NCI-H1436 treated with DMSO at 0.1 percent for 48 hours (cell line): ENCODE measurements at places on chromosomes 5 and 9.

- no peak for DNase-seq
Measured at GRCh38 chr5:148844433-148845280, 18.2 kb downstream of the ADRB2 start.

GRCh38 chr9:22354699-22355384, 91.8 kb upstream of the DMRTA1 start:
- DNase-seq = no peak

DNA sequence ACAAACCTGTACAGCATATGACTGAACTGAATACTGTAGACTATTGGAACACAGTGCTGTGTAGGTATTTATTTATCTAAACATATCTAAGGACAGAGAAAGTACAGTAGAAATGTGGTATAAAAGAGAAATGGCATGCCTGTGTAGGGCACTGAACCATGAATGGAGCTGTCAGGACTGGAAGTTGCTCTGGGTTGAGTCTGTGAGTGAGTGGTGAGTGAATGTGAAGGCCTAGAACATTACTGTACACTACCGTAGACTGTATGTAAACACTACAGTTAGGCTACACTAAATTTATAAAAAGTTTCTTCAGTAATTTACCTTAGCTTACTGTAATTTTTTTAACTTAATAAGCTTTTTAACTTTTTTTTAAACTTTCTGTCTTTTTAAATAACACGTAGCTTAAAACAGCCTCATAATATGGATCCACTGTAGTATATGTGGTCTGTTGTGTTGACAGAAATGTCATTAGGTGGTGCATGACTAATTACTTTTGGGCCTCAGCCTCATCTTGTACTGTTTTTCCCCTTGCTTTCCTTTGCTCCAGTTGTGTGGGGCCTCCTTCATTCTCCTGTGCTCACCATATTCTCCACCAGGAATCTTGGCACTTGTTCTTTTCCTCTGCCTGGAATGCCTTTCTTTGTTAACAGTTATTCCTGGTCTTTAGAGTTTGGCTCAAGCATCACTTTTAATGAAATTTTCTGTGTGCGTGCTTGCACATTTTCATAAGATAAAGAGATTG, 8.8 kb downstream of the SPIN1 start:
- no peak for DNase-seq

DNA sequence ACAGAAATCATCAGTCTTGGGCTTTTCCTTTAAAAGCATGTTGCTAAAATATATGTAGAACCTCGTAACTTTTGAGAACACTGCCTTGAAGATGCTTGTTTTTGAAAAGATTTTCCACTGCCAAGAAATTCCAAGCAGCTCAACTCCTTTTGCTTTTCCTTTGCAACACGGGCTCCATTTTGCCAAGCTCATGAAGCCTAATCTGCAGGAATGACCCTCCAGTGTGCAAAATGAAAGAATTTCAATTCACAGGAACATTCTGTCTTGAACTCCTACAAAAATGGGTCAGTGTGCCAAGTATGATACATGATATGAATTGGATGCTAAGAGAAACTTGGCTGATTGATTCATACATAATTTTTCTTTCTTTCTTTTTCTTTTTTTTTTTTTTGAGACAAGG, 35.4 kb upstream of the ERCC6L2 start:
- no peak for DNase-seq

- DNase-seq = no peak
Measured at GRCh38 chr5:78595458-78595921, 53.1 kb downstream of the LHFPL2 start.

- DNase-seq = no peak
Measured at GRCh38 chr9:8419596-8420275, 620.2 kb upstream of the DMAC1 start.

GRCh38 chr9:113474360-113475028, 11.0 kb downstream of the RGS3 start:
- DNase-seq = no peak

- DNase-seq = no peak
Measured at GRCh38 chr5:142770650-142771609, 753 bp downstream of the ARHGAP26 start.

DNA sequence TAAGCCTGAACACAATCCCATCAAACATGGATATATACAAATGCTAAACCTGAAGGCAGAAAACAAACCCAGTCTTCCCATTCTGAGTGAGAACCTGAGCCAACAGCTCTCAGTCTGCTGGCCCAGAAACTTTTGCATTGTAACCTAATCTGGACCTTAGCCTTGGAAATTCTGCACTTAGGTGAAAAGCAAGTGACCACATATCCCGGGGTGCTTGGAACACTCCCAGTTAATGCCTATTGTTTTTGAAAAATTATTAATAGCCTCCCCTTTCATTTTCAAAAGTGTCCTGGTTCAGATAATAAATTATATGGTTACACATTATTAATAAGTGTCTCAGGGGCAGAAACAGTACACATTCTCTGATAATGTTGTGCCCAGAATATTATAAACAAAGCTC, 228.3 kb upstream of the TARS1 start:
- DNase-seq = no peak

- DNase-seq = no peak
Measured at GRCh38 chr5:135545099-135545498, 9.3 kb upstream of the NEUROG1 start.

DNA sequence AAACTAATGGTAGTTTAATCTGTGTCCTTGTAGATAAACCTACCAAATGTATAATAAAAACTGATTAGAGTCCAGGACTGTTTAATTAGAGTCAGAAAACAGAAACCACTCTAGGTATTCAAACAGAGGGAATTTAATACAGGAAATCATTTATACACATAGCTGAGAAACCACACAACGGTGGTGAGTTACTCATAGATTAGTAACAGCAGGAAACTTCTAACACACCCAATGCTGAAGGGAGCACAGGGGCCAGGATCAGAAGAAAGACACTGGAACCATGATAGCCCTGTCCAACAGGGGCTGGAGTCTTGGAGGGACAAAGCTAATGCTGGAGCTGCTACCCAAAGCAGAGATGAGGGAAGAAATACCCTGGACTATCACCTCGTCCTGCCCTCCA, 321.0 kb downstream of the ACTL7B start:
- no peak for DNase-seq

DNA sequence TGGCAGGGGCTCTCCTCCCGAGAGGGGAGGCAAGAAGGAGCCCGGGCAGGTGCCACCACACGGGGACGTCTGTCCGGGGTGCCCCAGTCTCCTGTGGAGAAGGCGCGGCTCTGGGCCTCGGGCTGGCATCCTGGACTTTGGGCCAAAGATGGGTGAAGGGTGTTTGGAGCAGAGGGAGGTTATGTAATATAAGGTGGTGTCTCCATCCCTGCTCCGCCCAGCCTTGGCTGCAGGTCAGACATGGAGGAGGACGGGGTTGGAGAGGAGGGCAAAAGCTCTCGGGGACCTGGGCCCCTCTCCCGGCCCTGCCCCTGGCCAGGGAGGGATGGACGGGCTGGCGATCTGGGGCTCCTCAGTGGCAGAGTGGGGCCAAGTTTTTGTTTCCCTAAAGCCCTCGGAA, 1.2 kb upstream of the SOHLH1 start:
- no peak for DNase-seq

GRCh38 chr5:139955616-139956273, 87.4 kb downstream of the NRG2 start:
- DNase-seq = no peak

- DNase-seq = no peak
Measured at GRCh38 chr5:51033215-51033614, 350.0 kb upstream of the ISL1 start.

- no peak for DNase-seq
Measured at GRCh38 chr5:137560420-137560819, 61.3 kb upstream of the SPOCK1 start.

DNA sequence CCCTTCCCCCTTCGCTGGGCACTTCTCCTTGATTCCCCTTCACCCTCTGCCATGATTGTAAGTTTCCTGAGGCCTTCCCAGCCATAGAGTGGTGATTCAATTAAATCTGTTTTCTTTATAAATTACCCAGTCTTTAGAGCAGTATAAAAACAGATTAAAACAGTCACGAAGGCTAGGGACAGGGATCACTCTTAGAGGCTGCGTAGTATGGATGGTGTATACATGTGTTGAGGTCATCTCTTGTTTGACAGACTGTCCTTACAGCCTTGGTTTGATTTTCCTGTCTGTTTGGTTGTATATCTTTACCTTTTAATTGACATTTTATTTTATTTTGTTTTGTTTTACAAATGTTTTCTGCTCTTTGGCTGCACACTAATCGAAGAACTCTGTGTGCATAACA, 1155.7 kb upstream of the CDH18 start:
- DNase-seq = no peak

DNA sequence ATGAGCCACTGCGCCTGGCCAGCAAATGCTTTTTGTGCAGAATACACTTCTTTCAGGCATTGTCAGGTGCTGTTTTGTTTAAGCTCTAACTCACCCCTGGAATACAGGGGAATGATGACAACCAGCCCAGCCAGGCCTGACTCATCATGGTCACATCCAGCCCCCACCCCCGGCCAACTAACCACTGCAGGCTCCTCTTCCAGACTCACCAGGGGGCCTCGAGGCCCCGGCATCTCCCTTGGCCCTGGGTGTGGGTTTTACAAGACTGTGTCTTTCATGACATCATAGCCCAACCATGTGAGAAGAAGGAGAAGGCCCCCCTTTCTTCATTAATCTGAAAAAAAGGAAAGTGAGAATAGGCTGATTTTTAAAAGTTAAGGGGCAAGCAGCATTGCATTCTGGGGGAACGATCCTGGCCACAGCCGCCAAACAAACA, 35.5 kb downstream of the OLFML2A start:
- DNase-seq = no peak

DNA sequence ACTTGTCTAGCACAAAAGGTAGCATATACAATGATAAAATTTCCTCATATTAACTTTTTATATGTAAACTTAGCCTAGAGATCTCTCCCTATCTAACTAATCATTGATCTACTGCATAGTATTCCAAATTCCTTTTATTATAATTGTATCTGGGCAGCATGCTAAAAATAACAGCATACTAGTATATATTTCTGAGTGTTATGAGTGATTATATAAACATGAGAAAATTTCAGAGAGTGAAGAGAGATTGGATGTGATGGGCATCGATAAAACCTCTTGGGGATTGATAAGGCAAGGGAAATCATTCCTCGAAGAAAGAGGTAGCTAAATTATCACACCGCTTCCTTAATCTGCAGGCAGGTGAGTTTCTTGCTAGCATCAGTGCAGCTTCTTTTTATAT, 158.2 kb downstream of the HMHB1 start:
- no peak for DNase-seq

DNA sequence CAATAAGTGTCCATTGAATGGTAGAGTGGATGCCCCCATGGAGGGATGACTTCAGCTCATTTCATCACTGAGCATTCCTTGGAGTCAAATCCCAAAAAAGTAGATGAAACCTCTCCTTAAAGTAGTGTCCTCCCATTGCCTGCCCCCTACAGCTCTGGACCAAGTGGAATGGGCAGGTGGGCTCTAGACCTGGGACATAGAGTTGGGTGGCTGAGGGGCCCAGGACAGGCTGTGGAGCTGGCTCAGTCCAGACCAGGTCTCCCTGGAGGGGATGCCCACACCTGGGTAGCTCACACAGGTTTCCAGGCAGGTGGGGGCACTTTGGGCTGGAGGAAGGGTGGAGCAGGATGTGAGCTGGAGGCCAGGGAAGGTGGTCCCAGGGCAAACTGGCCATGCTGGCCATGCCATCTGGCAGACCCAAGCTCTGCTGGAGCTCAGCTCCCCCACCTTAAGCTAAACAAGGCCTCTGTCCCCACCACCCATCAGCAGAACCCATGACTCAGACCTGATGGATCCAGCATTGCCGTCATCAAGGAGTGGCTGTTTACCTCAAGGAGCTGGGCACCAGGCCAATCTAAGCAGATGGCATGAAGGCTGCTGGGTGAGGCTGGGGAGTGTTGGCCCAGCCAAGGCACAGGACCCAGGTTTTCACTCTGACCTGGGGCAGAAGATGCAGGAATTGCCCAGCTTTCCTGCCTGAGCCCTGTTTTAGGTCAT, 6.2 kb upstream of the SPINK4 start:
- no peak for DNase-seq

DNA sequence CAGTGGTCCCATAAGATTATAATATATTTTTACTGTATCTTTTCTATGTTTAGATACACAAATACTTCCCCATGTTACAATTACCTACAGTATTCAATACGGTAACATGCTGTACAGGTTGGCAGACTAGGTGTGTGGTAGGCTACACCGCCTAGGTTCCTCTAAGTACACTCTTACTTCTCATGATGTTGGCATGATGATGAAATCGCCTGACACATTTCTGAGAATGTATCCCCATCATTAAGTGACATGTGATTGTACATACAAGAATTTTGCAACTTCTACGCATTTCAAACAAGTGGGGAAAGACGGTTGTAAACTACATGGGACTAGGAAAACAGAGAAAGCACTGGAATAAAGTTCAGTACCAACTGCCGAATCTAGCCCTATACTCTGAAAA, 53.3 kb downstream of the SETX start:
- no peak for DNase-seq

DNA sequence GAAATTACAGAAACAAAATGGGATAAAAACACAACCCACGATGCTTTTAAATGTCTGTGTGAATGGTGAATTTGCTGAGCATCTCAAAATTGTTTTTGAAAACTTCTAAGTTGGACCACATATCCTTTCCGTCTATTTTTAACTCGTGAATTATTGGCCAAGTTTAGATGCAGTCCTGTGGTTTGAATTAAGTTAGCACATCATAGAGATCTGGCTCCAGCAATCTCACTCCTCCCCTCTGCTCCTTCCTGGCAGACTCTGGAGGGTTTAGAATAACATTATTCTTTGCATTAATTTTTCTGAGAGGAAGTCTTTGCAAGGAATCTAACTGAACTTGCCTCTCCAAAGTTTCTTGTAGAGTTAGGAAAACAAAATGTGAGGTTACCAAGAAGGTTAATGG, 14.5 kb upstream of the ANKRD55 start:
- no peak for DNase-seq

DNA sequence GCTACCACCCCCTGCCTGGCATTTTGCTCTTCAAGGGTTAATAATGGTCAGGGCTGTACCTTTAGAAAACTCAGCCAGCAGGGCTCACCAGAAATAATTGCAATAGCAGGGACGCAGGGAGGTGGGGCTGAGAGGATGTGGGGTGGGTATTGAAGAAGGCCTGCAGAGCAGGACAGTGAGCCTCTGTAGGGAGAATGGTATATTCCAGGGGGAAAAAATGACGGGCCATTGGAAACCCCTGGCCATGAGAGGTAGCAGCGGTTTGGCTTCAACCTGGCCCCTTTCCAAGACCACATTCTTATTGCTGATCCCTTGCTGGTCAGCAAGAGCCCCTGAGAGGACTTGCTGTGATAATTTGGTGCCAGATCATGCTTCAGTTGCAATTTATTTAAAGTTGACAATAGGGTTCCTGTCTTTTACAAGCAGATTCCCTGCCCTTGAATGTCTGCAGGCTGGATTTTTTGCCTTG, 36.7 kb upstream of the CTNNA1 start:
- DNase-seq = no peak

DNA sequence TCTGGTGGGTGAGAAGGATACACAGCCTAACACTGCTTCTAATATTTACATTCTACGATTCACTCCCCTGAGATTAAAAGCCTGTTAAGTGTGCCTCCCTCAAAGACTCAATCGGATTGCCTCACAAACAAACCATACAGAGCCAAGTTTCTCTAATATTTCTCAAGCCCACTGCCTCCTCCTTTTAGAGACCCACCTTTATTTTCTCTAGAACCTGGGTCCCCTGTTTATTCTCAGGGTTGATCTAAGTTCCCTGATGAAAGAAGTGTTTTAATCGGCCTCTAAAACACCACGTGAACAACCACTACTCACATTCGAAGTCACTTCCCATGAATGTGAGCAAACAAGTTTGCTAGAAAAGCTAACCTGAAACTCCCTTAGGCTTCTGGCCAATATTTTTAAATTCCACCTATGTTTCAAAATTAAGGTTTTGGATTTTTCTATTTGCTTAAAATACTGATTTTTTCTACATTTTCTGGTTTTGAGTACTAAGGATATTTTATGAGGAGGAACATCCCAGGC, 76.5 kb downstream of the GLIS3 start:
- no peak for DNase-seq
